ENCODE measurements at places on chromosomes 11 and 22. TPM values are rescaled to one million over a fixed set of nuclear protein-coding genes. Genes with fewer than 3 reads are reported as not detected.

DNA sequence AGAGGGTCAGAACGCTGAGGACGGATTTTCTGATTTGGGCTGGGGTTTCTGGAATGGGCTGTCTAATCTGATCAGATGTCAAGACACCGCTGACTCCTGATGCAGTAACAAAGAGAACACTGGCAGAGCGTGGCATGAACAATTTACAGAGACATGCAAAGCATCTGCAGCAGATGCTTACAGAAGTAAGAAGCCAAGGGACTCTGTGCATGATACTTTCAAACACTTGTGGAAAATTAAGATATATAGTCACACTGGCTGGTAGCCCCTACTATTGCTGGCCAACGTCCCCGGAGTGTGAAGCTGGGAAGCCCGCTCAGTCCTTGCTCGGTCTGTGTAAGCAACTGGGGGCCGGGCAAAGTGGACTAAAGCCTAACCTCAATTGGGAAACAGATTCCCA is 903.7 kb downstream of the BRD1 start:
- DNase-seq = no peak

The MFRP gene
- total RNA-seq = not detected

DNA sequence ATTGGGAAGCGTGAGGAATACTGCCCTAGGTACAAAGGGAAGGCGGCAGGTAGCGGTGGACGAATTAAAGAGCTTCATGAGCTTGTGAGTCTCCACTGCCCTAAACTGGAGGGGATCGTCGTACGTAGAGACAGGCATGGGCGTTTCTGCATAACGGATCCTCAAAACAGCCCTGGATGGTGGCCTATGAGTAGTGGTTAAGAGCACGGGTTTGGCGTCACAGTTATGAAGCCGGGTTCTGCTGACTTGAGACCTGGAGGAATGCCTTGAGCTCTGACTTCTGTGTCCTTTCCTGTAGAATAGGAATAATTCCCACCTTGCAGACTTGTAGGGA is 335 bp downstream of the TMEM138 start:
- no peak for DNase-seq

- no peak for DNase-seq
Measured at GRCh38 chr11:22221143-22221542, 28.3 kb downstream of the ANO5 start.

- DNase-seq = no peak
Measured at GRCh38 chr22:32753591-32753990, 47.9 kb upstream of the TIMP3 start.

DNA sequence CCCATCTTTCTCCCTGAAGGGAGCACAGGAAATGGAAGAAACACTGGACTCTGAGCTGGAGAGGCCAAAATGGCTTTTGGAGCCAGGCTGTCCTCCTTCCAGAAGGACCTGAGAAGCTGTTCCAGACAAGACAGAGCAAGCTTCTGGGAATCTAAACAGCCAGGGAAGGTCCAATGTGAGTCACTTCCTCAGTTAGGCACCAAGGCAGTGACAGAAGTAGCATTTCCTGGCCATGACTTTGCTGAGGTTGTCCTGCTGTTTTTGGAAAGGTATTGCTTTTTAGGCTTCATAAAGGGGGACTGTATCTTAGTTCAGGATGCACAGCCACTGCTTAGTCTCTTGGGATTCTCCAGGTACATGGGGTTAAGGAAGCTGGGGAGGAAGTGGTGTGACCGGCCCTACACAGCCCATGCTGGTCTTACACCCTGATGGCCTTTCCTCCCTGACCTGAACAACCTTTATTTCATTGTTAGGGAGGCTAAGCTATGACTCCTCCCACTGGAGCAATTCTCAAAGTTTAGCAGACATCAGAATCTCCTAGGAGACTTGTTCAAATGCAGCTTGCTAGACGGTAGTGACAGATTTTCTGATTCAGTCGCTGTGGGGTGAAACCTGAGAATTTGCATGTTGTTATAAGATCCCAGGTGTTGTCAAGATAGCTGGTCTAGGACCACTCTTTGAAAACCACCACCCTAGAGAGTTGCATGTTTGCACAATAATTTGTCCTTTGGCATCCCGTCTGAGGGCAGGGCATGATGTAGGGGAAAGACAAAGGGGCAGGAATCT is 6.8 kb upstream of the INSC start:
- no peak for DNase-seq

- DNase-seq = no peak
Measured at GRCh38 chr22:31715147-31715778, 34.7 kb downstream of the PRR14L start.

GRCh38 chr22:37659897-37660708 is 1.6 kb downstream of the PDXP start:
- DNase-seq = no peak

GRCh38 chr11:5815534-5815933 is 6.8 kb downstream of the OR52N2 start:
- DNase-seq = no peak

The TRIM6 gene
- 1.5 TPM for total RNA-seq

The VPREB1 gene
- not detected for total RNA-seq

The ZNF214 gene
- total RNA-seq = 0.84 TPM

DNA sequence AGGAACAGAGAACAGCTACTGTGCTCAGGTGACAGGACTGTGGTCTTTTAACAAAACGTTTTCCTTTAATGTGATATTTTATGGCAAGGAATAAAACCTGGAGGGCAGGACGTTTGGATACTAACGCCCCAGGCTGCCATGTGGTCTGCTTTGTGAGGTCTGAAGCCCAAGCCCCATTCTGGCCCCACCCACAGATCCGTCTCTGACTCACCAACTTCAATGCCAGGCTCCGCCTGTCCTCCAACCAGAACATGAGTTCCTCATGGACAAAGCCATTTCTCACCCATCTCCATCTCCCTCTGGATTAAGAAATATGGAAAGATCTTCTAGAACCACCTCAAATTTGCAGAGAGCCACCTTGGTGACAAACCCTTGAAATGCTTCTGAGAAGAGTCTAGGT is 148.8 kb downstream of the CRYBB2 start:
- DNase-seq = no peak

GRCh38 chr11:73532310-73532709 is 65.6 kb downstream of the FAM168A start:
- no peak for DNase-seq

- DNase-seq = no peak
Measured at GRCh38 chr22:44839061-44839460, 86.7 kb downstream of the ARHGAP8 start.

GRCh38 chr11:104668797-104669463 is 229.3 kb downstream of the CASP12 start:
- no peak for DNase-seq

GRCh38 chr22:37077802-37078448 is 26.4 kb downstream of the KCTD17 start:
- peak; percentile 71 for DNase-seq

- peak; percentile 98 for DNase-seq
Measured at GRCh38 chr11:65386307-65387140, at the start of gene FRMD8. Gene FRMD8 (plus strand): TSS chr11:65386637. CDS start chr11:65387037, 400 bp downstream.

DNA sequence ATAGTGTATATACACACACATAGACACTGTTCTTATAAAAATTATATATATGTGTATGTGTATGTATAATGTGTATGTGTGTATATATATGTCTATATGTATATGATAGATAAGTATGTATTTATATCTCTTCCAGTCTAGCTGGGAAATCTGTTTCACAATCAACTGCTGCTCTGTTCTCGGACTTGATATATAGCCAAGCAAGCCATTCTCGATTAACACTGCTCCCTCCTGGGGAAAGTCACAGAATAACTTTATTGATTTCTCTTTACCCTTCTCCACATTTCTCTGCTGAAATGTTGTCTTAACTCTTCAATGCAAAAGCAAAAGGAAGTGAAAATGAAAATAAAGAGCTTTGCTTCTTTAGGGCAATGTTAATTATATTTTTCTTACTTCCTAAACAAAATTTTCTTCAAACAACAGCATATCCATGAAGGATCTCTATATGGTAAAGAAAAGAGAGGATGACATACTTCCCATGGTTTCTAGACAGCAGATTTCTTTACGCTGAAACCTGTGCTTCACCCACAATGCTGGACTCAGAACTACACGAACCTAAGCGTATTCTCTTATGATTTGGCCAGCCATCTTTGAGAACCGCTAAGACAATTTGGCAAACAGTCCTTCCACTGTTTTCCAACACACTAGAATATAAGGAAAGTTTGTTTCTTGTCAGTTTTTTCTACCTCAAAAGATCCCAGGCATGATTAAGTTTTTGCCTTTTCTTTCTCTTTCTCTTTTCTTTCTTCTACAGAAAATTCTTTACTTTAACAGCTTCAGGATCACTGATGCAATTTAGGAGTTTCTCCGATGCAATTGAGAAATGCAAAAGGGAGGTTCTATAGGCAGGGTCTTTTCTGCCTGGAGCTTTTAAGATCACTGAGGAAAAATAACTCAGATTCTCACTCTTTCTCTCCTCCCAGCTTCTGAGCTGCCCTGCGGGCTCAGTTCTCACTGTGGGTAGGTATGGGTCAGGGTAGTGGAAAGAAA is 1.9 kb downstream of the BLID start:
- DNase-seq = no peak

The SLC22A25 gene
- total RNA-seq = not detected

GRCh38 chr11:116851626-116852025 is 14.2 kb upstream of the APOA1 start:
- DNase-seq = no peak

GRCh38 chr11:126743628-126744027 is 256.9 kb downstream of the KIRREL3 start:
- DNase-seq = no peak

- no peak for DNase-seq
Measured at GRCh38 chr11:106474274-106474673, 396.8 kb downstream of the AASDHPPT start.

GRCh38 chr22:48811885-48812284 is 1015.8 kb downstream of the BRD1 start:
- no peak for DNase-seq

- no peak for DNase-seq
Measured at GRCh38 chr11:86230179-86230804, 14.3 kb upstream of the EED start.

DNA sequence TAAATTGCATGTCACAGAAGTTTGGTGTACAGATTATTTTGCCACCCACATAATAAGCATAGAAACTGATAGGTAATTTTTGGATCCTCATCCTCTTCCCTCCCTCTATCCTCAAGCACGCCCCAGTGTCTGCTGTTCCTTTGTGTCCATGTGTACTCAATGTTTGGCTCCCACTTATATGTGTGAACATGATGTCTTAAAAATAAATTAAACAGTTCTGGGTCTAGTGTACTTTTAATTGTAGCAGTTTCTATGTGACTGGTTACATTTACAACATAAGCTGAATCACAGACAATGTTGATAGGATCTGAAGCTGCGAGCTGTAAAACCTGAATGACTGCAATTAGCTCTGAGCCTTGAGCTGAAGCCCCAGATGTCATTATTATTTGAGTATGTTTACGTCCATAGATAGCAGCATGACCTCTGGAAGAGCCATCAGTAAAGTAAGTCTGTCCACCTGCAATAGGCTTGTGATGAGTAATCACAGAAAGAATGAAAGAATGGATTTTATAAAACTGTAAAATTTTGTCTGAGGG is 29.7 kb downstream of the OR10A6 start:
- DNase-seq = no peak

- DNase-seq = no peak
Measured at GRCh38 chr11:57240007-57240406, 3.0 kb upstream of the APLNR start.

DNA sequence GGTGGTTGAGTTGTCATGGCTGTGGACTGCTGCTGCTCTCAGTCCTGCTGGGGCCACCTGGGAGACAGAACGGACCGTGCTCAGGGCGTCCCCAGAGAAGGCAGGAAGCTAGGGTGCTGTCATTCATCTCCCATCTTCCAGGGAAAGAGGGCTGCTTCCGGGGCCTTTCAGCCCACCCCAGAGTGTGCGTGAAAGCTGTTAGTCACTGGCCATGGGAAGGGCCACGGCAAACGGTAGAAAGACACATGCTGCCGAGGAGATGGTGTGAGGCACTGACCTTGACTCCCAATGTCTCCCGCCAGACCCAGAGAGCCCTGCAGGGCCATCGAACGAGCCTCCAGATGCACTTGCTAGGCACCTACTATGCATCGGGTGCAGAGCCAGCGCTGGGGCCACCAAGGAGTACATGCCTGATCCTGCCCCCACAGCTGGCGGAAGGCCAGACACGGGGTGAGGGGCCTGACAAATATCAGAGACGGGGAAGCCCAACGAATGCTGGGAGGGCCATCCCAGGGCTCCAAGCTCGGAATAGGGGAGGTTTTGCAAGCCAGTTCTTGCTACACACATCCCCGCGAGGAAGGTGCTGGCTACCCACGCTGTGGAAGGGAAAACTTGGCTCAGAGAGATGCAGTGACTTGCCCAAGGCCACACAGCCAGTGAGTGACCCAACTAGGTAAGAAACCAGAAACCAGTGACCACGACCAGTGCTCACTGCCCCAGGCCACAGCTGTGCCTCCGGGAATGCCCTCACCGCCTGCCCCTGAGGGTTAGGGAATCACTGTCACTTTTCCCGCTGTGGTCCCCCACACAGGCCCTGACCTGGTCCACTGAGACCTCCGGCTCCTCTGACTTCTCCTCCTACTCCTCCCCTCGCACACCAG is 10.1 kb downstream of the RAC2 start:
- no peak for DNase-seq

GRCh38 chr11:65383778-65384177 is 1.3 kb upstream of the SLC25A45 start:
- no peak for DNase-seq

- no peak for DNase-seq
Measured at GRCh38 chr22:37415210-37415609, 12.1 kb downstream of the ELFN2 start.

The KCNJ1 gene
- total RNA-seq = 0.07 TPM

- DNase-seq = peak; percentile 36
Measured at GRCh38 chr22:29454276-29454675, 15.9 kb downstream of the RFPL1 start.

The CD248 gene
- total RNA-seq = 11.1 TPM

GRCh38 chr11:64887234-64887756 is 8.9 kb upstream of the EHD1 start:
- no peak for DNase-seq

DNA sequence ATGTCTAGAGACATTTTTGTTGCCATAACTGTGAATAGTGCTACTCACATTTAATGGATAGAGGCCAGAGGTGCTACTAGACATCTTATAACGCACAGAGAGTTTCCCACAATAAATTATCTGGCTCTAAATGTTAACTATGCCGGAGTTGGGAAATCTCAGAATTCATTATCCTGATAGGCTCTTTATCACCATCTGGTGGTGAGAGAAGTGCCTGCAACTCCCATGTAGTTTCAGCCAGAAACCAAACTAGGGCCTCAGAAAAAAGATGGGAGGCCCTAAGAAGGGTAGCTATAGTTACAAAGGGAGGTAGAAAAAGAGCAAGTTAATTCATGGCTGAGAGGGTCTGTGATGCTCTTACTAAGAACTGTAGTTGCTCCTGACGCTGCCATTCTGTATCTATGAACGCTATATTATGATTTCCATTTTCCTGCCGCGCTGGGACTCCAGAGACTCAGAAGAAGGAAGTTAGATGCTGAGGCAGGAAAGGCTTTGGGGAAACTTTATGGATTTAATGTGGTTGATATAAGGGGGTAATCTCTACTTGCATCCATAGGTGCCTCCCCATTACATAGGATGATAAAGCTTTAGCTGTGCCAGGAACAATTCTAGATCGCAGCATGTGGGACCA is 22.9 kb upstream of the MRPL17 start:
- no peak for DNase-seq

GRCh38 chr11:66869567-66869870 is 12.7 kb downstream of the LRFN4 start:
- DNase-seq = no peak

GRCh38 chr22:45242778-45243191 is 2.1 kb upstream of the KIAA0930 start:
- no peak for DNase-seq

- DNase-seq = no peak
Measured at GRCh38 chr11:26078231-26078821, 253.6 kb upstream of the ANO3 start.
